ENCODE measurements at places on chromosomes 13 and 19.
A peak's percentile ranks its signal among the peaks of the same experiment; 100 is the strongest.

DNA sequence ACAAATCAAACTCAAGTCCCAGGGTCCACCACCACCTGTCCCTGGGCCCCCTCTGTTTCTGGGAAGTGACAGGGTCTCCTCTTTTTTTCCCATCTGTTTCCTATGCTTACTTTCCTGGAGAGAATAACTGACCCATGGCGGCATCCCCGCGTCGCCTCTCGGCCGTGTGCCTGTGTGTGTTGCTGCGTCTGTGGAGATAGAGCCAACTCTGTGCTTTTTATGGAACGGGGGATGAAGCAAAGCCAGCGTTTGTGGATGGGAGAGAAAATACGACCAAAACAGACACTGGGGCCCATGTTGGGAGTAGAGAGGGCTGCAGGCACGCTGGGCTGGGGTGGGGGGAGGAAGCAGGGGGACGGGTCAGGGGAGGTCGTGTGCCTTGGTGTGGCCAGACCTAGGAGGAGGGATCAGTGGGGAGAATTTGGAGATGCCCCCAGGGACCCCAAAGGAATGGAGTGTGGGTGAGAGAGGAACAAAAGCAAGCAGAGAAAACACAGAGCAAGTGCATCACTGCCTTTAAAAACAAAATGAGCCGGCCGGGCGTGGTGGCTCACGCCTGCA is 16.6 kb downstream of the PLK5 start:
- DNase-seq, result no peak

- no peak for DNase-seq
These were observed 5.9 kb downstream of the FKBP8 start for GRCh38 chr19:18537431-18537830.

DNA sequence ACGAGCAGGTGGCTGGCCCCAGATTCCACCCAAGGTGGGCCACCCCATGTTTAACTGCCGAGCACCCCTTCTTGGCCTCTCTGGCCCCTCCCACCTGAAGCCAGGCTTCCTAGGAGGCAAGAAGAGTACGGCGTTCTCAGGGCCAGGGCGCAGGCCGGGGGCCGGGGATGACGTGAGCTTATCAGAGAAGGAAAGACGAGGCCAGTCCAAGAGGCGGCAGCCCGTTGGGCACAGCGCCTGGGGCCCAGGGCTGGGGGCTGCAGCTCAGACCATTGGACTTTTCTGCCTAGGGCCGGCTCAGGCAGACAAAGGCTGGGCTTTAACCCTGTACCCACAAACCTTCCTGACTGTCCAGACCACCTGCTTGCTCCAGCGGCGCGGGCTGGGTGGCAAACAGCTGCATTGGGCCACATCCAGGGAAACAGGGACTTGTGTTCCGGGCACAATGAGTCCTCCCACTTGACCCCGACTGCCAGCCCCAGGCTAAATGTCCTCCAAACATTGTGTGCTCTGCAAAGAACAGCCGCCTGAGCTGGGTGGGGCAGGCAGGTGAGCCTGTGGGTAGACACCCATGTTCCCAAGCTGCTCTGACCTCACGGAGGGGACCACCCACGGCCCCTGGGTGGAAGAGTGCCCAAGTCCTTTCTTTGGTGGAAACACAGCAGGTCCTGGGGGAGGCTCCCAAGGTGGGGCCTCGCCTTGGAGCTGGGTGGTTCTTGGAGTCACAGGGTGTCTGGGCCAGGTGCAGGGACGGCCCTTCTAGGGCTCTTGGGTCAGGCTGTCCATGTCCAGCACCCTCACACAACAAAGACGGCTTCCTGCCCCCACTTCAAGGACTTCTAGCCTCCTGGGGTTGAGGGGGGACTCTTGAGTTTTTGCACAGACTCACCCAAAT is 21.9 kb downstream of the COMP start:
- DNase-seq, result no peak

GRCh38 chr19:15926484-15926883 is 7.8 kb downstream of the CYP4F11 start:
- no peak for DNase-seq

DNA sequence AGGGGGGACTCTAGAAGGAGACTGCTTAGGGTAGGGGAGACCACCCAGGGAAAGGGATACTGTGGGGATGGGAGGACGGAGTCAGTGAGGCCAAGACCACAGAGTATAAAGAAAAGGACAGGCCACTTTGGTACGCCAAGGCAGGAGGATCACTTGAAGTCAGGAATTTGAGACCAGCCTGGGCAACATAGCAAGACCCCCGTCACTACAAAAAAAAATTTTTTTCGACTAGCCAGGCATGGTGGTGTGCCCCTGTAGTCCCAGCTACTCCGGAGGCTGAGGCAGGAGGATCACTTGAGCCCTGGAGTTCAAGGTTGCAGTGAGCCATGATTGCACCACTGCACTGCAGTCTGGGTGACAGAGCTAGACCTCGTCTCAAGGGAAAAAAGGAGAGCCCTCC is 6.6 kb downstream of the IFNL3 start:
- no peak for DNase-seq

GRCh38 chr13:48975856-48976575 is at the start of gene FNDC3A:
FNDC3A (plus strand) TSS chr13:48975912; CDS start chr13:49006191, 30,279 bp downstream.
- DNase-seq, result peak; percentile 61
